ENCODE measurements at places on chromosomes 2 and 18.

DNA sequence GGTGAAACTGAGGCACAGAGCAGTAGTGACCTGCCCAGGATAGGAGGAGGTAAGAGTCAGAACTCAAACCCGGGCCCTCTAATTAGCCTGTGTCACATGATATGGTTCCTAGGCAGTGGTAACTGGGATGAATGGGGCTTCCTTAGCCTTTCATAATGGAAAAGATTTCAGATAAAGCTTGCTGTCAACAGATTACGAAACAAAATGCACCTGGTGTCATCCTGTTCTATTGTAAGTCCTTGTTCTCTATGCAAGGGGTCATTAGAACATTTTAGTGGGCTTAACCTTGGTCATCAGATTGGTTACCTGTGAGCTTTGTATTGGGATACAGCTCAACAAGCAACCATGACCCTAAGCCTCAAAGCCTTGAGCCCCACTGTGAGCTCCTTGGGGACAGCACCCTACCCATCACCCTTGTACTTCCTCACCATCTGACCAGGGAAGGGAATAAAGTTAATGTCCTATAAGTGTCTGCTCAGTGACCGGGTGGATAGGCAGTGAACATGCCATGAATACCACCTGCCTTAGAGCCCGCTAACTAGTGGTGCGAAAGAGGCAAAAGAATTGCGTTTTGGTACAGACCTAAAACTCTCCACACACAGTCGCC, 70.3 kb upstream of the RMDN2 start:
- no peak for DNase-seq

- DNase-seq, result no peak
These were observed 3.3 kb upstream of the ADAM17 start for GRCh38 chr2:9558948-9559381.

- no peak for DNase-seq
These were observed 828.7 kb downstream of the SUCLG1 start for GRCh38 chr2:83630351-83630750.

GRCh38 chr2:118971245-118972122, 29.5 kb downstream of the MARCO start:
- DNase-seq, result no peak

DNA sequence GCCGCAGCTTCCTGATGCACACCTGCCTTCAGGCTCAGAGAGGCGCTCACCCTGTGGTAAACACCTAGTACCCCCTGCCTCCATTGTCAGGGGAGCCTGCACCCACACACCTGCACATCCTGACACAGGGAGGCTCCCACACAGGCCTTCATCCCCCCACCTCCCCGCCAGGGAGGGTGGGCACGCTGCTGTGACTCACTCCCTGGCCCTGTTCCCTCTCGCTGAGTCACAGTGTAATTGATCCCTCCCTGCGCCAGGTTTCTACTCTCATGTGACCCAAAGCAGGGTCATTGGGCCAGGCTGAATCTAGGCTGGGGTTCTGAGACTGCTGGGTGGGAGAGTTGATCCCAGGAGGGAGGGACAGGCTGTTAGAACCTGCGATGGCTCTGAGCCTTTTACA, 8.5 kb upstream of the CELF4 start:
- DNase-seq, result no peak

DNA sequence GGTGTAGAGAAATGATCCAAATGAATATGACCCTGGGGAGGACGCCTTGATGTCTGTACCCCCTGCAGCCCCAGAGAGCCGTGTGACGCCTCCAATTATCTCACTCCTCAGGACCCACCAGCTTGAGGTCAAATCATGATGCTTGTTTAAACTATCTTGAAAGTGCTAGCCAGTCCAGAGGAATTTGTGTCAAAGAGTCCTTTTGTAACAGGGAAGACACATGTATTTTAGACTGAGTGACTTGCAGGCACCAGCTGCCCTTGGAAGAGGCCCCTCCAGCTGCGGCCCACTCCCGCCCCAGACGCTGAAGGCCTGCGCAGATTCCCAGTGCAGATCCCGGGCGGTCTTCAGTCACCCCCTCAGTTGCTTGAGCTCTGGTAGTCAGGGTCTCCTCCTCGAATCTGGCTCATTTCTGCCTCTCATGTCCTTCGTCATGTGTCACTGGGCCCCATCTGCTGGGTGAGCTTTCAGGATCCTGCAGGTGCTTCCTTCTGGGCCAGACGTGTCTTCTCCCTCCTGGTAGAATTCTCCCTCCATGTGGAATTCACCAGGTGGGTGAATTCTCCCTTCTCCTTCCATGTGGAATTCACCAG, 77.4 kb downstream of the RNF144A start:
- no peak for DNase-seq

GRCh38 chr2:133598769-133599168, 30.5 kb upstream of the NCKAP5 start:
- no peak for DNase-seq

DNA sequence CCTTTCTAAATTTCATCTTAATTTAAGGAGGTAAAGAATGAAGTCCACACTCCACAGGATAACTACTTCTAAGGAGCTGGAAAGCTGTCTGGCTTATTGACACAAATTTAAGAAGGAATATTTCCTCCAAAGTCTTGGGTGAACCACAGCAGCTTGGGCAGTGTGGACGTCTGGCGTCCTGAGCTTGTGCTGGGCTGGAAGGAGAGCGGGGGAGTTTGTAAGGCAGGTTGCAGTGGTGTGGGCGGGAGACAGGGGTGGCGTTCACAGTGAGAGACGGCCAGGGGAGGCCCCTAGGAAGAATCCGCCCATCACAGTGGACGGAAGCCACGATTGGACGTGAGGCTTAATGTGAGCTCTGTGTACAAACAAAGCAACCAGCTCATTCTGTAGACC, 25.7 kb downstream of the ADI1 start:
- no peak for DNase-seq

DNA sequence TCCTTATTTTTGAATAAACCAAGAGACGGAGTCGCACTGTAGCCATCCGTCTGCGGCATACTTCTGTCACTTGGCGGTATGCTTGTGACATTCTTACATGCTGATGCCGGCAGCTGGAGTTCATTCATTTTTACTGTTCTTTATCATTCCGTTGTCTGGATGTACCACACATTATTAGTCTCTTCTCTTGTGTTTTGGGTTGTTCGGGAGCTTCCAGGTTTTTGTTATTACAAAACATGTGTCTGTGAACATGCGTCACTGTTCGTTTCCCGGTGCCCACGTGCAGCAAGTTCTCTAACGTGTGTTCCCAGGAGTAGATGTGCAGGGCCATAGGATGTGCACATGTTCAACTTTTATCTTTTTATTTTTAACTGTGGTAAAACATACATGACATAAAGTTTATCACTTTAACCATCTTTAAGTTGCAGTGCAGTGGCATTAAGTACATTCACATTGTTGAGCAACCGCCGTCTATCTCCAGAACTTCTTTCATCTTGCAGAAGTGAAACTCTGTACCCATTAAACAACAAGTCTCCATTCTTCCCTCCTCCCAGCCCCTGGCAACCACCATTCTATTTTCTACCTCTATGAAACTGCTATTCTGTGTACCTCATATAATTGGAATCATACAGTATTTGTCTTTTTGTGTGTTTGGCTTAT, 40.1 kb downstream of the MTCL1 start:
- DNase-seq, result peak; percentile 11
